ENCODE measurements at places on chromosomes 3 and 15.

DNA sequence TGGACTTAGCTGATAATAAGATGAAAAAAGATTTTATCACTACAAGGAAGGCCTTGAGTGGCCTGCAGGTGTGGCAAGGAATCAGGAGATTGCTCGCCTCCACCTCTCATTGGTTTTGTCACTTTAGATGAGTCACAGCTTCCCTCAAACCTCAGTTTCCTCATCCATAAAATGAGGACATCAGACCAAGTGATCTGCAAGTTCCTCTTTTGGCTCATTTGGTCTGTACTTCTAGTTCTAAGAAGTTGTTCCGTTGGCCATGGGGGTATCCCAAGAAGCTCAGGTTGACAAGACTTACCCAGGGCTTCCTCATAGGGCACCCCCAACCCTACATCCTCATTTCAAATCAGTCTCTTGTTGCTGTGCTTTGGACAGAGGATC is 254.1 kb downstream of the UACA start:
- no peak for DNase-seq

DNA sequence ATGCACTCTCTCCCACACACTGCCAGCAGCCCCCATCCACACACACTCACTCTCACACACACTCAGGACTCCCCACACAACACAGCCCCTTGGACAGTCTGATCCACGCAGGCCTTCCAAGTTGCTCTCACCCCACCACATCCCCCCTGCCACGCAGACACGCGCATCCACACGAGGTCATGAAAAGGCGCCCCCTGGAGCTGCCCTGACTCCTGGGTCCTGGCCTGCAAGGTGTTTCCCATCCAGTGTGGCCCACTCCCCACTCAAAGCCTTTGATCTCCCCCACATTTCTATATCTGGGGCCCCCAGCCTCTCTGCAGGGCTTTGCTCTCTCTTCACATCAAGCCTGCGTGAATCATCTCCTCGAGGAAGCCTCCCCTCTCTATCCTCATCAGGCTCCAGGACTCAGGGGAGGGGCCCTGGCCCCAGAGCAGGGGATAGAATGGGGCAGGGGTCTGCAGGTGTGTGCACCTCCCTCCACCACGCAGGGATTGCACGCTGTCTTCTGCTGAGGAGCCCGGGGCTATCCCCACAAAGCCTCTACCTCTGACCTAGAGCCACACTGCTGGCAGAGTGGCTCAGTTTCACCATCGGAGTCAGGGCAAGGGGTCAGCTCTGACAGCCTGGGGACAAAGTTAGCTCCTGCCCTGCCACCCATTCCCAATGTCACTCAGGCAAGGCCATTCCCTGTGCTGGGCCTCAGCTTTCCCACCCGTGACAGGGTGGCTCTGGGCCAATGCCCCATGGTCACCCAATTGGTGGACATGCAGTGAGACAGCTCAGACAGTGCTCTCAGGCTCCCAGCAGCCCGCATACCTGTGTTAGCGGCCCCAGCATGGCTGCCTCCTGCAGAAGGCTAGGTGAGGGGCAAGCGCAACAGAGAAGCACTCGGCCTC is 6.4 kb downstream of the MYL3 start:
- no peak for DNase-seq

DNA sequence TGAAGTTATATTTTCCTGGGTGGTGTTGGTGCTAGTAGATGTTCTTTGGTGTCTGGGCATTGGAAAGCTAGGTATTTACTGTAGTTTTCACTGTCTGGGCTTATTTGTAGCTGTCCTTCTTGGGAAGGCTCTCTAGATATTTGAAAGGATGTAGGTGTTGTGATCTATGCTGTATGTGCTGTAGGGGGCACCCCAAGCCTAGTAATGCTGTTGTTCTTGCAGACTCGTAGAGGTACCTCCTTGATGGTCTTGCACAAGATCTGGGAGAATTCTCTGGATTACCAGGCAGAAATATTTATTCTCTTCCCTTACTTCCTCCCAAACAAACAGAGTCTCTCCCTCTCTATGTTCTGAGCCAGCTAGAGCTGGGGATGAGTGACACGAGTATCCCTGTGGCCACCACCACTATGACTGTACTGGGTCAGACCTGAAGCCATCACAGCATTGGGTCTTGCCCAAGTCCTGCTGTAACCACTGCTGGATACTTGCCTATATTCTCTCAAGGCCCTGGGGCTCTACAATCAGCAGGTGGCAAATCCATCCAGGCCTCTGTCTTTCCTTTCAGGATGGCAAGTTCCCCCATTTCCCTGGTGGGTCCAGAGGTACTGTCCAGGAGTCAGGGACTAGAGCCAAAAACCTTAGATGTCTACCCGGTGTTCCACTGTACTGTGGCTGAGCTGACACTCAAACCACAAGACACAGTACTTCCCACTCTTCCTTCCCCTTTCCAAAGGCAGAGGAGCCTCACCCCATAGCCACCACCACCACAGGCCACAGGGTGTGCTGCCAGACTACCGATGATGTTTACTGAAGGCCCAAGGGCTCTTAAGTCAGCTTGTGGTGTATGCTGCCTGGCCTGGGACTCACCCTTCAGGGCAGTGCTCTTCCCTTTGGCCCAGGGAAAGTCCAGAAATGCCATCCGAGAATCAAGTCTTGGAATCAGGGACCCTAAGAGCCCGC is 195.2 kb upstream of the DPPA4 start:
- DNase-seq = no peak

- DNase-seq = no peak
Measured at GRCh38 chr3:167761302-167761701, 25.8 kb downstream of the SERPINI1 start.

- no peak for DNase-seq
Measured at GRCh38 chr3:83453056-83453455, 1505.7 kb upstream of the CADM2 start.

DNA sequence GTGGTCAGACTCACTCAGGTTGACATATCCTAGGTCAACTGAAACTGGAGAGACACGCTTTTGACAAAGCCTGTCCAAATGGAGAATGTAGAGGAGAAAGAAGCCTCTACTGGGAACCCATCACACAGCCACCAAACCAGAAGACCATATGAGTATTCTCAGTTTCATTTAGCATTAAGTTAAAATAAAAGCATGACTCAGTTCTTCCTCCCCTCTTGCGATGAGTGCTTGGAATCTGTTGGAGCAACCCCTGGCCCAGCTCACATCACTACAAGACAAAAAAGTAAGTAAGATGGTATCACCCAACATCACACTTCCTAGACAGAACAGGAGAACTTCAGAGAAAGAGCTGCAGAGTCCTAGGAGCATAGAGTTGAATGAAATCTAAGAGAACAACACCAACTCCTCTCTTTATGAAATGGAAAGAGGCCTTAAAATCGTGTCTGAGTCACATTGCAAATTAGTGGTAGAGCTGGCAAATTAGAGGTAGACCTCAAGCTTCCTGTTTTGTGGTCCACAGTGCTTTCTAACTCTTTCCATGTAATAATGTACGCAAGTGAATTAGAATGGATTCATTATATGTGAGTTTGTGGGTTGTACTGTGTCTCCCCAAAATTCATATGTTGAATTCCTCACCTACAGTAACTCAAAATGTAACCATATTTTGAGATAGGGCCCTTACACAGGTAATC is 51.2 kb downstream of the FGF12 start:
- DNase-seq = no peak

DNA sequence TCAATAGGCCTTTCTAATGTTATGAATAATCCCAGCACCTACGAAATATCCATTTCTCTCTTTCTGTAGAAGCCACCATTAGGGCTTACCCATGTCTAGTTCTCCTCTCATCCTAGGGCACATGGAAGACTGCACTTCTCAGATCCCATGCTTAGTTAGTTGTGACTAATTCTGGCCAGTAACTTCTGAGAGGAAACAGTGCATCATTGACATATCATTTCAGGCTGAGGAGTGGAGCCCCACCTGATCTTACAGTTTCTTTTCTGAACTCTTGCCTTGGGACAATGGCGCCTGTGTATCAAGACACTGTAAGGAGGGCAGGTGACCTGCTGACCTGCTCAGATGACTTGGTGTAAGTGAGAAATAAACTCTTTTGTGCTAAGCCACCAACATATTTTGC is 39.4 kb upstream of the TBL1XR1 start:
- DNase-seq = no peak

DNA sequence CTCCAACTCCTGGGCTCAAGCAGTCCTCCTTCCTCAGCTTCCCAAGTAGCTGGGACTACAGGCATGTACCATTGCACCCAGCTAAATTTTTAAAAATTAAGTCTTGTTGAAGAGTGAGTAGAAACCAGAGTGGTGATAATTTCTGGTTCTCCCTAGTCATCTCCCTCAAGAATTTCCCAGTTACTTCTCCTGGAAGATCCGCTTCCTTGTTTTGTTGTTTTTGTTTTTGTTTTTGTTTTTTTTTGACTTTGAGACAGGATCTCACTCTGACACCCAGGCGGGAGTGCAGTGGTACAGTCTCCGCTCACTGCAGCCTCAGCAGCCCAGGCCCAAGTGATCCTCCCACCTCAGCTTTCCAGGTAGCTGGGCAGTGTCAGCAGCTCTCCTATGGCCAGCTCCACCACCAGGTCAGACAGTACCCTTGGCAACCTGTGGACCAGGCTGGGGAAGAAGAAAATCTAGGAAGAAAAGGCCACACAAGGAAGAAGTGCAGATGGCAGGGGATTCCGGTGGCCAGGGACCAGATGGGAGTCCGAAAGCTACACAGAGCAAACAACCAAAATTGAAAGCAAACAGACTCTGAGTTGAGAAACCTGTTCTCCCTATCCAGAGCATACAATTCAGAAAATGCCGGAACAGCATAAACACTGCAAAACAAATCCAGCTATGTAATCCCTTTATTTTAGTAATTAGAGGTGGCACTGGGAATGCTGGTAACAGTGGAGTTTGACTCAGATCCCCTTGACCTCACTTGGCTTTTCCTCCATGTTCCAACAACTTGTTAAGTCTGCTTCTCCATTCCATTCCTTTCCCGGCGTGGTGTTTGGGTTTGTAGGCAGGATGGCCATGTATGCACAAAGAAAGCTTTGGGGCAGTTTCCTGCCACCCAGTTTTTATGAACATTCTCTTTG is 266.6 kb upstream of the CTDSPL start:
- DNase-seq = no peak

GRCh38 chr3:99579246-99579645 is 59.1 kb upstream of the COL8A1 start:
- DNase-seq = no peak

DNA sequence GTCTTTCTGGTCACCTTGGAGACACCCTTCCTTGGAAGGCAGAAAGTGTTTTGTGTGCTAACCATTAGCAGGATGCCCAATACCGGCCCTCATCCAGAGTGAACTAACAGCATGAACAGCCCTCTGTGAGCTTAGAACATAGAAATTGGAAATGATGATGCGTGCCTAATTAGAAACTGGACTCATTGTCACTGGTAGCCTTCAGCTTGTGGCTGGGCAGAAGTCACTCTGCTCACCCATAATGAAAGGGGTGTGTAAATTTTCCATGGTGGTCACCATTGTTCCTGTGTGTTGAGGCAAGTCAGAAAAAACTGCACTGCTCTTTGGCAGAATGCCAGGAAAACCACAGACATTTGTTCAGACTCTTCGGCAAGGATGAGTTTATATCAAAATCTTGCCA is 74.7 kb upstream of the CNTN4 start:
- no peak for DNase-seq

DNA sequence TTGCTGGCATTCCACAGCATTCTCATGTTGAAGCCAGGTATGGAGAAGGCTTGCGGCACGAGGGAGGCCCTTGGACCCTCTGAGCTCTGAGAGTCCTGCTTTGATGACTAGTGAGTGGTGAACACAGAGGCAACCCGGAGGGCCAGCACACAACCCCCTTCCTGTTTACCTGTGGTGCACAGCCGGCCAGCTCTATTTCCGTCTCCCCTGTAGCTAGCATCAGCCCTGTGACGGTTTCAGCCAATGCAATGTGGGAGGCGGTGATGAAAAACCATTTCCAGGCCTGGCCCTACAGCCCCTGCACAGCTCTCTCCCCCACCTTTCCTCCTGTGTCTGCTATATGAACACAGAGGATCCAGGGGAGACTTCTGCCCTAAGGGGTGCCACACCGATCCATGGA is 76.8 kb upstream of the KLHL25 start:
- no peak for DNase-seq

DNA sequence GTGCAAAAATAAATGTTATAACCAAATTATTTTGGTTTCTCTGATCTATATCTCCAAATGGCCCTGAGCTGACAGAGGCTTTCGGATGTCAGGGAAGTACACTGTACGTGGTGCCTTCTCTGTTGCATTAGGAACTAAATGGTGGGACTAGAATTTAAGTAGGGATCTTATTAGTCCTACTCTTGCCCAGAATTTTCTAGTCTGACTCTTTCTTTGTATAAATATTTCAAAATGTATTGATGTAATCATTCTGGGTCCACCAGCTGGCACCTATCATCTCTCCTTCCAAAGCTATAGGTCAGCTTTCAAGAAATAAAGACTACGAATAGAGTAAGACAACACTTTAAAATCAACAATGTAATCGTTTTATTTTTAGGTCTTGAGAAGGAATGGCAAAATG is 22.3 kb upstream of the MLF1 start:
- no peak for DNase-seq

- DNase-seq = no peak
Measured at GRCh38 chr3:159253860-159254259, 452.0 kb downstream of the MFSD1 start.

DNA sequence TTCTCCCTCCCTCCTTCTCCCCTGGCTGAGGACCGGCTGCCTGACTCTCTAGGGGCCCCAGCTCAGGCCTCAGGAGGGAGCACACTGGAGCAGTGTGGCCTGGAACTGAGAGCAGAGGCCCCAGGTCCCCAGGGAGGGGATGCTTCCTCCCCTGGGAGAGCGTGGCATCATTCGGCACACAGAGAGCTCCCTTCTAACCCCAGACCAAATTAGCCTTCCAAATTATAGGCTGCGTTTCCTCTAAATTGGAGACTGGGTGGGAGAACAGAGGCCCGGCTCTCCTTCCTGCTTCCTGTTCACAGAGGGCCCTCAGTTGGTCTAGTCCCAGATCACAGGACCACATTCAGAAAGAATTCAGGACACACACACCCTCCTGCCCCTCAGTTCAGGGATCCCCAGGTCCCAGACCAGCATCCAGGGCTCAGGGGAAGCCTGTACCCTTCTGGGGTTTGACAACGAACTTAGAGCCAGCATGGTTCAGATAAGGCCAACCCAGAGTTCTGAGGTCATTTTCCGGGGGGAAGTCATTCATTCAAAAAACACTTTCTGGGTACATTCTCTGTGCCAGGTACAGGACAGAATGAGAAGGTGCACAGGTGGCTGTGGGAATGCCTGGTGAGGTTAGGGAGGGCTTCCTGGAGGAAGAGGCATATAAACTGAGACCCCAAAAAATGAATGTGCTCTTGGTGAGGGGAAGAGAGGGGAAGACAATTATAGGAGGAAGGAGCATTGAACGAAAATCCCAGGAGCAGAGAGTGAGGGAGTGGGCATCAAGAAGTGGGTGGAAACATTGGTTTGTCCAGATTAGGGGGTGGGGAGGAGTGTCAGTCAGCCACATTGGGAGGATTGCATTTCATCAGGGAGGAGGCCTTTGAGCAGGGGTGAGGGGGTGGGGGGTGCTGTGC is 28.4 kb upstream of the RPL29 start:
- no peak for DNase-seq
